ENCODE measurements at places on chromosomes 4 and X.

DNA sequence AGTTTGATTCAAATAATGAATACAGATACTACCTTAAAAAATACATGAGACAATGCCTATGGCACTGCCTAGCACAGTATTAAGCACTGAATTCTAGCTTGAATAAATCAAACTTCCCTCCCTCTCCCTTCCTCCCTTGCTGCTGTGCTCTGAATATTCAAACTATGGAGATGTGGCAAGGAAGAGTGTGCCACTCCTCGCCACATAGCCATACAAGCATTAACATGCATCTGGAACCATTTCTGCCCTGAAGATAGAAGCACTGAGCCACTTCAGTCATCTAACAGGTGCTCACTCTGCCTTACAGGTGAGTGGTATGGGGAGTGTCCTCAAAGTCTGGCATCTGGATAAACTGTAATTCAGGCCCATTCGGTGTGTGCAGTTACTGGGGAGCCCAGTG lies 276.9 kb downstream of the ARHGAP24 start:
- DNase-seq: no peak

GRCh38 chr4:138177278-138177968 lies 64.7 kb downstream of the SLC7A11 start:
- DNase-seq: no peak

- DNase-seq: peak; percentile 6
These were observed 67.1 kb downstream of the DTHD1 start for GRCh38 chr4:36348403-36348938.

- peak; percentile 64 for DNase-seq
These were observed 7.6 kb upstream of the HSD17B10 start for GRCh38 chrX:53441531-53442321.

GRCh38 chrX:9327086-9327746 lies 137.6 kb upstream of the TBL1X start:
- DNase-seq: no peak

DNA sequence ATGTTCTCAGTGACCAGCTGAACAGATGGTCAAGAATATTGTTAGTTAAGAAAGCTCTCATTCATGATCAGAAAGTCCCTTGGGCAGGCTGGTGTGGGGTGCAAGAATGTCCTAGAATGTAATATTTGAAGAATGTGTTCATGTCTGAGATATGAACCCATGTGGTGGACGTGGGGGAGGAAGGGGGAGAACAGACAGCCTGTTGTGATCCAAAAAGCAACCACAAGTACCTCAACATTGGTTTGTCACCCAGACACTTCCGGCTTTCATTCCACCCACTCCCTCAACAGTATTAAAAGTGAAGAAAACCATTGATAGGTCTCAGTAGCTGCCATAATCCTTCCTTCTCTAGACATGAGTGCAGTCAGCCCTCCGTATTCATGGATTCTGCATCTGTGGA lies 82.2 kb downstream of the MAML3 start:
- DNase-seq: peak; percentile 47

DNA sequence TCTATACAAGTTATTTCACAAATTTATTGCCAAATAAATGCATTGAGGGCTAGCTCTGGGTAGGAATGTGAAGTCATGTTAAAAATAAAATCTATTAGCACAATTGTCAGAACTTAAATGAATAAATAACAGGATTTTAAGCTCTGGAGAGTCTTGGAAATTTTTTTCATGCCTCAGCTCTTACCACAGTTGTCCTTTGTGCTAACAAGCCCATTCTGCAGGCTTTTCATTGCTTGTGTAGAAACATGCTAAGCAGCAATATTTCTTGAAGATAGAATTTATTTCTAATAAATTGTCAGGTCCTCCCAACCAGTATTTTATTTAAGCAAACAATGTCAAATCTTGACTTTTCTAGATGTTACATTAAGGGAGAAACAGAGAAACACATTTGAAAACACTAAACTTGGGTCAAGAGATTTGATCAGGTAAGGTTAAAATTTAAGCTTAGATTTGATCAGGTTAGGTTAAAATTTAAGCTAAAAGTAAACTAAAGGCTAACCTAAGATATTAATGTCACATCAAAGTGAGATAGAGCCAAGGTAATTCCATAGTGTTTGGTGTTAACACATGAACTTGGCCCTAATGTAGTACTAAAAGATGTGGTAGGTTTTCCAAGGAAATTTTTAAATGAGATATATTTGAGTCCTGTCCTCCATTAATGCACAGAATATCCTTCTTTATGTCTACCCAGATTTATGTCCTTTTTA lies 179.1 kb upstream of the IL1RAPL1 start:
- no peak for DNase-seq

- DNase-seq: no peak
These were observed 313.2 kb downstream of the PACRGL start for GRCh38 chr4:21013501-21013900.

- DNase-seq: no peak
These were observed 25.2 kb upstream of the ZFX start for GRCh38 chrX:24124244-24124799.

GRCh38 chrX:111877681-111878080 lies 1.7 kb downstream of the TRPC5OS start:
- no peak for DNase-seq

DNA sequence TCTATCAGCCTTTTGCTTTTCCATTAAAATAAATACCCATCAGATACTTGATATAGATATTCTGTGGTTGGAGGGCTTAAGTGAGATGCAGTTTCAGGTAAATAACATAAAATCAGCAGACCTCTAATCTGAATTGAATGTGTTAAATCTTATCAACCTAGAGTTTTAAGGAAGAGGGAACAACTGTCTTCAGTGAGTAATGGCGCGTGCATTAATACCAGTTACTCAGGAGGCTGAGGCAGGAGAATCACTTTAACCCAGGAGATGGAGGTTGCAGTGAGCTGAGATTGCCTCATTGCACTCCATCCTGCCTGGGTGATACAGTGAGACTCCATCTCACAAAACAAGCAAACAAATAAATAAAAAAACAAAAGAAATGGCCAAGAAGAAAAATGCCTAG lies 54.3 kb downstream of the FAT4 start:
- DNase-seq: no peak

- no peak for DNase-seq
These were observed 35.5 kb downstream of the TBC1D9 start for GRCh38 chr4:140720387-140721304.

- DNase-seq: no peak
These were observed 49.9 kb upstream of the MTMR1 start for GRCh38 chrX:150643271-150643670.

DNA sequence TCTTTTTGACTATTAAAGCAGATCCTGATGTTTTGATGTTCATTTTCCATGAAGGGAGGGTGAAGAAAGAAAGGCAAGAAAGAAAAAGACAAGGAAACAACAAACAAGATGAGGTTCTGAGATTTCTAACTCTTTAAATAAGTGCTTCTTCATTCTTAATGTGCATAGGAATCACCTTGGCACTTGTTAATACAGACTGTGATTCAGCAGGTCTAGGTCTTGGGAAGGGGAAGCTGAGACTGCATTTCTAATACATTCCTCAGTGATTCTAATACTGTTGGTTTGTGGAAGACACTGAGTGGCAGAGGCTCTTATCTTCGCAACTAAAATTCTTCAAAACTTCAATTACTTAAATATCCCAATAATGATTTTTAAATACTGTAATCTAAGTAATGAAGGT lies 95.2 kb upstream of the NAP1L5 start:
- no peak for DNase-seq

All from activated T-helper 9 cell treated with anti-CD3 and anti-CD28 coated beads, Interleukin-2, amount 50 U/mL, for 16 hours (primary cell).